AG08396 (cell line): ENCODE measurements at places on chromosomes 16 and 17.

DNA sequence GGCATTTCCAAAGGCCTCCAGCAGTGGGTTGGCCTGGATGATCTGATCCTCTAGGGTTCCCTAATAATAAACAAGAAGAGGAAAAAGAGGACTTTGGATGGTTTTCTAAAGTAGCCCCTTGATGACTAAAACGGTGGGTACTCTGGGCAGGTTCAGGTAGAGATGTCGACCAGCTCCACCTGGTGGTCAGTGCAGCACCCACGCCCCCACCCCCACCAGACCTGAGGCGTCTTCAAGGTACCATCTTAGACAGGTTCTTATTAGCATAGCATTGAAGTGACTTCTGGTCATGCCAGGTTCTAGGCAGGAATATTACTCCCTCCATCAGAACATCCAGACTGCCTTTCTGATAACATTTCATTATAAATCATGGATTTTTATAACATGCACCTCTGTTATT, 15.0 kb downstream of the MYH13 start:
- no peak for DNase-seq

DNA sequence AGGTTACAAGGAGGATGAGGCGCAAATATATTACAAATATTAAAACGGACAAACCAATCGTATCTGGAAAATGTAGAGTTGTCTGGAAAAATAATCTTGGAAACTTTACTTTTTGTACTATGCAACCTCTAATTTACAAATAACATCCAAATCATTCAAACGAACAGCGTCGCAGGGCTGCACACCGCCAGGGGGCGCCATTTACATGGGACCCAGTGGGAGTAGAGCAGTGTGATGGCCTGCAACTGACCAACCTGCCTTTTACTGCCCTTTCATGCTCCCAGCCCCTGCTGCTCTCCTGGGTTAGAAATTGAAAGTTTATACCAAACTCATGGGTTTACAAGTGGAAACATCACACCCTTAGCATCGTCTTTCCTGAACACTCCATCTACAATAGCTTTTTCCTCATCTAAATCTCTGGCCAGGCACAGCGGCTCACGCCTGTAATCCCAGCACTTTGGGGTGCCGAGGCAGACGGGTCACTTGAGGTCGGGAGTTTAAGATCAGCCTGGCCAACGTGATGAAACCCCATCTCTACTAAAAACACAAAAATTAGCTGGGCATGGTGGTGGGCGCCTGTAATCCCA, 10.0 kb downstream of the PITPNC1 start:
- DNase-seq, result peak; percentile 54

- no peak for DNase-seq
These were observed 188.4 kb upstream of the MAF start for GRCh38 chr16:79788949-79789348.

DNA sequence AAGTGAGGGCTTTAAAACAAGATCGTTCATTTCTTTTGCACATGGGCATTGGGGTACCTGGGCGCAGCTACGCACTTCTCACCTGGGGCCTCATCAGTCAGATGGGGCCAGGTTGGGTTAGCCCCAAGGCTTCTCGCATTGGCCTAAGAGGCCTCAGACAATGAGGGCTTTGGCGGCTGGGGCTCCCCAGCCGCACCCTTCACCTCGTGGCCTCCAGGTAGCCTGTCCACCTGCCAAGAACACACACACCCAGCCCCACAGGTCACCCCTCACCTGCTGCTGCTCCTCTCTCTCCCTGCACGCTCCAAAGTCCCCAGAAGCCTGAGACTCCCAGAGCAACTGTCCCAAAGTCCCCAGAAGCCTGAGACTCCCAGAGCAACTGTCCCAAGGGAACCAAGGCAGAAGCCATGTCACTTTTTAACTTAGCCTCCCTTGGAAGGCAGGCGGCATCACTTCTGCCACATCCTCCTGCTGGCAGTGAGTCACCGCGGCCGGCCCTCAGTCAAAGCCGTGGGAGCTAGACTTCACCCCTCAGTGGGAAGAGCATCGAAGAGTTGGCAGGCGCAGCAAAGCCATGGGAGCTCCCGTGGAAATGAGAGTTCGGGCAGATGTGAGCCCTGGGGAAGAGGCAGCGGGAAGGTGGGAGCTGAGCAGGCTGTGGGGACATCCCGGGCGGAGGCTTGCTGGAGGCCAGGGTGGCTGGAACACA, 78.9 kb upstream of the PLCG2 start:
- no peak for DNase-seq

DNA sequence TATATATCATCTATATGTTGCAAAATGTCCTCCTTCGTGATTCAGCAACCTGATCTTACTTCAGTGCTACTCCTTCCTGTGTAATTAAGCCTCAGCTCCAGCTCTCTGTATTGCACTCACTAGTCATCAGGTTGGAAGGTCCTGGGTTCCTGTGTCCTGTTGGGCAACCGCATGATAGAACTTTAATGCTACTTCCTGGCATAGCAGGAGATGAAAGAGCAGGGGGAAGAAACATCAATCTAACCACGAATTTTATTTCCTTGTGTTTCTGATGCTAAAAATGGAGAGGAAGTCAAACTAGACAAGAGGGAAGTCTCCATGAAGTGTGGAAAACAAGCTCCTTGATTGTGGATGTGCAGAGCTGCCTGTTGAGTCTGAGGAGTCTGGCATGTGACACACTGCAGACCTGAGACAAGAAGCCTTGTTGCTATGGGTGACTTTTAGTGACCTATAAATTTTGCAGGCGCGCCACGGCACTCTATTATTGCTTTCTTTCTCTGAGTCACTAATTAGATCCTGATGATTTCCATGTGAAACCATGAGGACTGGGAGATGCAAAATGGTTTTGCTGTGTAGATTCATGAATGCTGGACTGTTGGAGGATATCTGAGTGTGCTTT, 25.6 kb downstream of the IGSF6 start:
- peak; percentile 79 for DNase-seq

DNA sequence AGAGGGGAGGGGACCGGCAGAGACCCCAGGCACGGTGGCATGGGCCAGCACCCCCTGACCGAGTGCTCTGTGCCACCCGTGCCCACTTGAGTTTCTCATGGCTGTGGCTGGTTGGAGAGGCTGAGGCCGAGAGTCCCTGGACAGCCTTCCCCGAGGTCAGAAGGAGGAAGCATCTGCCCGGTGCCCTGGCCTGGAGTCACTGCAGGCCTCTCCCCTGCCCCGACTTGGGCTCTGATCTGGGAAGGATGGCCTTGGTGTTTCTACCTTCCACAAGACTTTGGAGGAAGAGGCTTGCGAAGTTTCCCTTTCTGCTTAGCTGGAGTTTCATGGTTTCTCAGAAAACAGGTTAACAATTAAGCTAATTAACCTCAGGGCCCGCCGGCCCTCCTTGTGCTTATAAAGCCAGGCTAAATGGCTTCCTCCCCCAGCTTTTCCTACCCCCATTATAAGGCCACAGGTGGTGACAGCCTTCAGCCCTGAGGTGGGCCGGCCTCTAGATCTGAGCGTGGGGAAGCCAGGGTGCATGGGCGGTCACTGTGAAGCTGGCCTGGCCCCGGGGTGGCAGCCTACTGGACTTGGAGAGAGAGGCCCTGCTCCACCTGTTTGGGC, 17.3 kb downstream of the LLGL2 start:
- no peak for DNase-seq

GRCh38 chr17:57485916-57486881, 229.9 kb downstream of the MSI2 start:
- no peak for DNase-seq
